ENCODE measurements at places on chromosomes 5 and 9.

DNA sequence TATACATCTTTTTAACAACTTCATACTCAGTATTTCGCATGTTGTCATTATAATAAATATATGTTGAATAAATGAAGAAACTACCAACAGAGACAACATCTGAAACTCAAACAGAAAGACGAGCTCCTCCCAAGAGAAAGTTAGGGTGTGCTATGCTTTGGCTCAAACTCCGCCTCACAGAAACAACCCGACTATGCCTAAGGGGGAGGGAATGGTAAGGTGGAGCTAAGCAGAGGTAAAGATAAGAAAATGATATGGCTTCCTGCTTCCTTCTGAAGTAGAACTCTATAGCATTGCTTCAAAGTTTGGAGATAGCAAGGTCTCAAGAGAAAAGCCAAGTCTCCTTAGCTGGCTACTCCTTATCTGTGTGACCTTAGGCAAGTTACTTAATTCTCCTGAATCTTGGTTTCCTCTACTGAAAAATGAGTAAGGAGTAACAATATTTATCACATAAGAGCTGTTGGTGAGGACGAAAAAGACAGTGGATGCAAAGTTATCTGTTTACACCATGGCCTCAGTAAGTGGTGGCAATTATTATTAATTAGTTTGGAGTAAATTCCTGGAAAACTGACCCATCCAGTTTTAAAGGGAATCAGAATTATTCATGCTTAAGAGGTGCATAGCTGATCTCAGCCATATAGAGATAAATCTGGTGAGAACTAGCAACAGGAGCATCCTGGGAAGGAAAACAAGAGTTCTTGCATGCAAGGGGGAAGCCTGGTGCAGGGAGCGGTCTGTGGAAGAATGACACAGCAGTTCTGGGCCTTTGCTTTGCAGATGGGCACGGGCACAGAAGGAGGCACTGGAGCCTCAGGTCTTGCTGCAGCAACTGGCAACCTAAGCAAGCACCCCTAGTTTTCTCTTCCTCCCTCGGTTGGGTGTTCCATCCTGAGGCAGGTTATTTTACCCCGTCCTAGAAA is 73.3 kb downstream of the GLIS3 start:
- peaks cover 8% of the 10 kb centered on the region for H3K4me1 ChIP-seq
- H3K27ac ChIP-seq: no peak overlapping the region
- H3K4me3 ChIP-seq: no peak overlapping the region
- no peaks in the 10 kb centered on the region for H3K27me3 ChIP-seq

DNA sequence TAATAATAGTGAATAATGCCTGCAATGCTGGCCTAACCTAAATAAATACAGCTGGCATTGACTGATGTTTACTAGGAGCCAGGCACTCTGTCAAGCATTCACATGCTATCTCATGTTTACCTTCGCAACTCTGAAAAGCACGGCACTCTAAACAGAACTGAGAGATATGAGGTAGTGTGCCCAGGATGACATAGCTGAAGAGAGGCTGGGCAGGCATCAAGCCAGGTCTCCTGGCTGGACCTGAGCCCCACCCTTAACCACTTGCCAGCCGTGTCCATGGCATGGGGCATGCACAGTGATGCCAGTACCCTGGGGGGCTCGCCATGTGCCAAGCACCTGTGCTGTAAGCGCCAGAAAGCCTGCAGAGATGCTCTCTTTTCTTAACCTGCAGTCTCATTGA is 119.4 kb upstream of the MVB12B start:
- no peaks in the 10 kb centered on the region for H3K4me1 ChIP-seq
- no peak overlapping the region for H3K4me3 ChIP-seq
- no peak overlapping the region for H3K27ac ChIP-seq

GRCh38 chr9:31259824-31260223 is 1124.6 kb upstream of the ACO1 start:
- H3K4me1 ChIP-seq: peaks cover 16% of the 10 kb centered on the region
- H3K4me3 ChIP-seq: no peak overlapping the region
- H3K27ac ChIP-seq: no peak overlapping the region
- no peaks in the 10 kb centered on the region for H3K36me3 ChIP-seq

DNA sequence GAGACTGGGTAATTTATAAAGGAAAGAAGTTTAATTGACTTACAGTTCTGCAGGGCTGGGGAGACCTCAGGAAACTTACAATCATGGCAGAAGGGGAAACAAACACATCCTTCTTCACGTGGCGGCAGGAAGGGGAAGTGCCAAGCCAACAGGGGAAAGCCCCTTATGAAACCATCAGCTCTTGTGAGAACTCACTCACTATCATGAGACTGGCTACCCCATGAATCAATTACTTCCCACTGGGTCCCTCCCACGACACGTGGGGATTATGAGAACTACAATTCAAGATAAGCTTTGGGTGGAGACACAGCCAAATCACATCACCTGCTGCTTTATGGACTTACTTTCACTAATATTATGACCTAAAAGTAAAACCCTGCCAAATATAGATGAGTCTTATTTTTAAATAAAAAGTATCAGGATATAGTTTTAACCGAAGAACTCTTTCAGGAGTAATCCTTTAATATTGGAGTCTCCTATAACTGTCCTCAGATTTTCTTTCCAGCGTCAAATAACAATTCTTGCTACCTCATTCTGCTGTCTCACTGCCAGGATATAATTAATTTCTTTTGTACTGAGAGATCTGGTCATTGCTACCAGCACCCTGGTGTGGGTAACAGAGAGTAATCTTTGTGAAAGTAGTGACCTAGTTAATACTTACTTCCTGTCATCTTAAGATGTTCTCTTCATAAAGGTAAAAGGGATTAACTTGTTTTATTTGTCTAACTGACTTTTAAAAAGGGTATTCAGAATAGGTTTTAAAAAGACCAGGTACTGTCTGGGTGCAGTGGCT is 68.6 kb downstream of the NLN start:
- H3K36me3 ChIP-seq: peaks cover 47% of the 10 kb centered on the region
- H3K4me1 ChIP-seq: no peaks in the 10 kb centered on the region
- H3K27ac ChIP-seq: no peak overlapping the region
- H3K4me3 ChIP-seq: no peak overlapping the region
- no peak for DNase-seq
- no peaks in the 10 kb centered on the region for H3K27me3 ChIP-seq

DNA sequence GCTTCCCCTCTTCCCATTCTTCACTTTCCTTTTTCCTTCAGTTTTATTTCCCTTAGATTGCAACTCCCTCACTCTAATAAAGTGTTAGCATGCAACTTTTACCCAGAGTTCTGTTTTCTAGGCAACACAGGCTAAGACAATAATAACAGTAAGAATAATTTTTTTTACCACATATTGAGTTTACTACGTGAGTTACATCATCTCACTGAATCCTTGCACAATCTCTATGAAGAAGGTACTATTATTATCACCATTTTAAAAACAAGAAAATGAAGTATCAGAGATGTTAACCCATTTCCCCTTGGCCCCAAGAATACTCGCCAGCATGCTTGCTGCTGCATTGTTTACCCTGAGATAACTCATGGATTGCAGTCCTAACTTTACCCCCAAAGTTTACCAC is 53.7 kb upstream of the SMIM32 start:
- no peak overlapping the region for H3K4me3 ChIP-seq
- no peak for DNase-seq
- no peaks in the 10 kb centered on the region for H3K27me3 ChIP-seq
- no peaks in the 10 kb centered on the region for H3K36me3 ChIP-seq

DNA sequence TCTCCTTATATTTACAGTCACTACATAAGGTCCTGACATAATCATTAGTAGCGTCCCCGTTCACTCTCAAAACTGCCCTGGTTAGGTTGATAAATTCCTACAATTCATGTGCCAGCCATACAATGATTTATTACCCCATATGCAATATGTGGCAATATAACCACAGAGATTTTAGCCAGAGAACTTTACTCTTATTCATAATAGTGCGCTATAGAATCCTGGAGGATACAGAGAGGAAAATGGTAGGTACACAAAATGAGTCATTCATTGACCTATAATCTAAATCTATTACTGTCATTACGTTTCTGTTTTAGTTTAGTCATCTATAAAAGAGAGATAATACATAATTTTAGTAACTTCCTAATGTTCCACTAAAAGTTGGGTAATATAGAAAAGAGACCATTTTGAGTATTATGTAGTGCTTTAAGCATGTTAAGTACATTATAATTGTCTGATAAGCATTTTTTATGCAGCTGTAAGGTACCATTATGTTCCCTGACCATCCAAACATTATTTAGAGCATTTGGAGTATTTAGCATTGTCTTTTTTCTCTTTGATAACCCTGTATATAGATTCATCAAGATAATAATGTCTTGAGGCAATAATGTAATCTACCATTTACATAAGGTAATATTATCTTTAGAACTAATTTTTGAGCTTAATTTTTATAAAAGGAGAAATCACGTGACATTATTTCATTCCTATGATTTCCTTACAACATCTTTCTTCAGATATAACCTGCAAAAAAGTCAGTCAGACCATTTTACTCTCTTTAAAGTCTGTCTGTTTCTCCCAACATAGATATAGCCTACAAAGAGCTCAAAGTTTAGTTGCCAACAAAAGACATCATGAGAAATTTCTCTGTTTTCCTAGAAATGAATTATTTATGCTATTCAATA is 655.5 kb upstream of the ZNF608 start:
- DNase-seq: no peak
- H3K4me1 ChIP-seq: peaks cover 19% of the 10 kb centered on the region
- H3K4me3 ChIP-seq: no peak overlapping the region
- H3K36me3 ChIP-seq: 0 out of 2 replicates have a peak, but pooled peaks cover 3% of the 10 kb centered on the region

- H3K4me1 ChIP-seq: no peaks in the 10 kb centered on the region
- H3K27ac ChIP-seq: no peak overlapping the region
- DNase-seq: no peak
- no peaks in the 10 kb centered on the region for H3K27me3 ChIP-seq
Measured at GRCh38 chr5:64210866-64211265, 45.2 kb downstream of the RNF180 start.

DNA sequence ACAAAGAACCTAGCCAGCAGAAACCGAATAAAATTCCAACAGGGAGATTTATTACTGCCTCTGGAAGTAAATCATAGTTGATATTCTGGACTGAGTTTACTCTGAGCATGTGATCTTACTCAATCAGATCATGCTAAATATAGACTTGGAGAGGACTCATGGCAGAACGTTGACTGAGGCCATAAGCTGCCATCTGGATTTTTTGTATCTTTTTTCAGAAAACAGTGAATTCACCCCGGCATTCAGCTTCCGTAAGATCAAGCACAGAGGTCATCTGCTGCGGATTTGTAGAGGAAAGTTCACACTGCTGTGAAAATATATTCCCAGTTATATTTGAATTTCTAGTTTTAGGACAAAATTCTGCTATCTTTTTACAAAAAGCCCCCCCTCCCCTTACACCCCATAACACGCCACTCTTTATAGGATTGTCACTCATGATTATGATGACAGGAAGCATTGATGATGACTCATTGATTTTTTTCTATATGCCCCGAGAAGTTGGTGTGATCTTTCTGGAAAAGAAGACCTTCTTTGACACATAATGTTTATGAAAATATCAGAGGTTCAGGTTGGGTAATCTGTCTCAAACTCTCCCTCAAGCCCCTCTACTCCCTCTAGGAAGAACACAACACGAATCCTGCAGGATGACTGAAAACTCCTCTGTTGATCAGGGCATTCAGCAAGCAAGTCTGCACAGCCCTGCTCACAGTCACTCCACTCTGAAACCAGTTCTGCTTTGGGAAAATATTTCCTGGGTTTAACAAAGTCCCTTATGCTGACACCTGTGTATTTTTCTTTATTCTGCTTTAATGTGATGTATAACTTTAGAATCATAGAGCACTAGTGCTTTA is 70.8 kb downstream of the NXNL2 start:
- H3K4me1 ChIP-seq: no peaks in the 10 kb centered on the region
- no peak overlapping the region for H3K4me3 ChIP-seq
- no peak overlapping the region for H3K27ac ChIP-seq
- DNase-seq: no peak

GRCh38 chr5:75616371-75616881 is 5.2 kb downstream of the ANKDD1B start:
- no peaks in the 10 kb centered on the region for H3K36me3 ChIP-seq
- no peak for DNase-seq

GRCh38 chr5:116135344-116135743 is 50.5 kb downstream of the COMMD10 start:
- H3K36me3 ChIP-seq: no peaks in the 10 kb centered on the region
- H3K27me3 ChIP-seq: no peaks in the 10 kb centered on the region
- H3K27ac ChIP-seq: no peak overlapping the region
- no peak for DNase-seq
- H3K4me3 ChIP-seq: no peak overlapping the region
- H3K4me1 ChIP-seq: no peaks in the 10 kb centered on the region

- H3K4me1 ChIP-seq: peaks cover 49% of the 10 kb centered on the region
- no peaks in the 10 kb centered on the region for H3K36me3 ChIP-seq
- DNase-seq: no peak
- H3K27ac ChIP-seq: no peak overlapping the region
- H3K4me3 ChIP-seq: no peak overlapping the region
Measured at GRCh38 chr5:76781775-76782174, 37.1 kb upstream of the F2RL1 start.

DNA sequence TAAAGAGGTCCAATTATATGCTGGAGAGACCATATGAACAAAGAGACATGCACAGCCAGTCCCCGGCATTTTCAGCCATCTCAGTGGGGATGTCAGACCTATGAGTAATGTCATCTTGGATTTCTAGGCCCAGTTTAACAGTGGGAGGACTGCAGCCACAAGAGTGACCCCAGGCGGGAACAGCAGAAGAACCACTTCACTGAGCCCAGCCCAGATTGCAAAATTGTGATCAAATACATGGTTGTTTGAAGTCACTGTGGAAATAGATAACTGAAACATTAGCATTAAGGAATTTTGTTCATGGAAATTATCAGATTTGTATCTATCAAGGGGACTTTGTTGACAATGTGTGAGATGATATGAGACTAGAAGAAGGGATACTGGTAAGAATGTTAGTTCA is 42.1 kb upstream of the C9orf57 start:
- H3K4me3 ChIP-seq: no peak overlapping the region
- peaks cover 4% of the 10 kb centered on the region for H3K36me3 ChIP-seq
- H3K4me1 ChIP-seq: no peaks in the 10 kb centered on the region
- no peak overlapping the region for H3K27ac ChIP-seq
- peaks cover 3% of the 10 kb centered on the region for H3K27me3 ChIP-seq

DNA sequence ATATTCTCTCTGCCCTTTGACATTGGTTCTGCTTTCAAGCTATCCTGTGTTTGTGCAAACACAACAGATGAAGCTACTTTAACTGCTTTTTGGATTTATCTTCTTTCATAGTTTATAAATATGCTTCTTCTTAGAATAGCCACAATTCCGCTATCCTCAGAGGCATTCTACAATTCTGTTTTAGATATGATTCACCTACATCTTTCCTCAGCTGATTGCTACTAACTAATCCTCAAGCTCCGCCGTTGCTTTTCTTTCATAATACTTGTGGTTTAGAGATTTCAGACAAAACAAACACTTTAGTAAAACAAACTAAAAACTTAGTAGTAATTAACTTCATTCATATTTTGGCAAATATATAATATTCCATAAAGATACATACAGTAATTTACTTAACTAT is 52.5 kb downstream of the ECPAS start:
- H3K4me3 ChIP-seq: no peak overlapping the region
- H3K4me1 ChIP-seq: no peaks in the 10 kb centered on the region
- H3K27me3 ChIP-seq: no peaks in the 10 kb centered on the region
- no peak for DNase-seq
- no peak overlapping the region for H3K27ac ChIP-seq

GRCh38 chr5:74310997-74311930 is 329.3 kb downstream of the ENC1 start:
- H3K27me3 ChIP-seq: no peaks in the 10 kb centered on the region
- H3K27ac ChIP-seq: no peak overlapping the region
- H3K4me1 ChIP-seq: no peaks in the 10 kb centered on the region

GRCh38 chr5:173020643-173021042 is 35.5 kb upstream of the CREBRF start:
- H3K27ac ChIP-seq: 0 out of 2 replicates have a peak overlapping the region, but pooled peaks have one; percentile 72
- H3K27me3 ChIP-seq: no peaks in the 10 kb centered on the region
- no peak for DNase-seq
- H3K4me3 ChIP-seq: no peak overlapping the region
- peaks cover 31% of the 10 kb centered on the region for H3K36me3 ChIP-seq
